Inflammatory macrophage (primary cell): ENCODE measurements at places on chromosomes 12 and 14.

DNA sequence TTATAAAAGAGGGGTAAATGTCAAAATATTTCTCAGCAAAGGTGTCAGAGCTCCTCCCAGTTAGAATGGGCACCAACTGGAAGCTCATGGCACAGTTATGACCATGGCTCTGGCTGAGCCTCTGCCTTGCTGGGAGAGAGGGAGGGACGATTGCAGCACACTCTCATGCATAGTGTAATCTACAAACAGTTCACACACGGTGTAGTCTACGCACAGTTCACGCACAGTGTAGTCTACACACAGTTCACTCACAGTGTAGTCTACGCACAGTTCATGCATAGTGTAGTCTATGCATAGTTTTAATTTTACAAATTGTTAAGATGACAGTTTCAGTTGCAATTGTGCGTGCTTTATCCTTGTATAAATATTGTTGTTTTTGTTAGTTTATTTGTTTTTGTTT is 1474.6 kb upstream of the TMEM132C start:
- DNase-seq: no peak

- no peak for DNase-seq
Measured at GRCh38 chr14:49218436-49219092, 367.6 kb downstream of the RPS29 start.

DNA sequence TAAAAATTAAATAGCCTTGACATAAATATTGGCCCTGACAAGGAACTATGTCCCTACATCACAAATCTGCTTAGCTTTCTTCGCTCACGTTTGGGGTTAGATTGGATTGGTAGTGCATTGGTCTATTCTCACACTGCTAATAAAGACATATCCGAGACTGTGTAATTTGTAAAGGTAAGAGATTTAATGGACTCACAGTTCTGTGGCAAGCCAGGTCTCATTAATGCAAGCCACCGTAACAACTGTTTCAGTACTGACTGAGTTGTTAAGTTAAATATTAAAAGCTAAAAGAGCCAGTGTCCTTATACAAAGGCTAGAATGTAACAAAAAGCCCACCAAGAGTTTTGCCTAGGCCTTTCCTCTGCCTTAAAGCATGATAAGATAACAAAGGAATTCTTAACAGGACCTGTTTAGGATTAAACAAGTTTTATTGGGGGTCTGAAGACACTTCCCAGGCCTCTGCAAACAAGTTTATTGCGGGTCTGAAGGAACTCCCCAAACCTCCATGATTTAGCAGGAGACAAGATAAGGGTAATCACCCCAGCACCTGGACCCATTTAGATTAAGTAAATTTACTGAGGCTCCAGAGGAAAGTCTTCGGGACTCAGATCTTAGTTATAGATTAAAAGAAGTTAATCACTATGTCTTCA is 88.2 kb upstream of the PTGDR start:
- no peak for DNase-seq

DNA sequence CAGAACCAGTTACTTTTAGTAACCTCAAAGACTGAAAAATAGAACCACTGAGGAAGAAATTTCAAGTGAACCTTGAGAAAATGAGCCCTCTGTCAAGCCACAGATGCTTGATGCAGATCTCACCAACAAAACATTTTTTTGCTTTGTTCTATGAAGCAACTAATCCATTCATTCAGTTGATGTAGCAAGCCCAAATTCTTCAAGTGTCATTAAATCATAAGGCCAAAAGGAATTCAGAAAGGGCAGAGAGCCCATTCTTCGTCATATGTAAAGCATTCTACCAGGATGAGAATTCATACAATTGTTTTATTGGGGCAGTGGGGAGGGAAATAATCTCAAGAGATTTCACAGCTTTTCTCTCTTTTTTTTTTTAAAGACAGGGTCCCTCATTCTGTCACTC is 218.0 kb upstream of the RGS6 start:
- no peak for DNase-seq

DNA sequence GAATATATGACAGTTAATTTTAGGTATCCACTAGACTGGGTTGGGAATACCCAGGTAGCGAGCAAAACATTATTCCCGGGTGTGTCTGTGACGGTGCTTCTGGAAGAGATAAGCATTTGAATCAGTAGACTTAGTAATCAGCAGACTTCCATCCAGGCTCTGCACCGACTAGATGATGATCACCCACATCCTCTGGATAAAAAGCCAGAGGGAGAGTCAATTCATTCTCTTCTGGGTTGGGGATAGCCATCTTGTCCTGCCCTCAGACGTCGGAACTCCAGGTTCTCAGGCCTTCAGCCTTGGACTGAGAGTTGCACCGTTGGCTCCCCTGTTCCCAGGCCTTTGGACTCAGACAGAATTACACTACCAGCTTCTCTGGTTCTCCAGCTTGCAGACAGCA is 168.0 kb downstream of the PHLDA1 start:
- no peak for DNase-seq

DNA sequence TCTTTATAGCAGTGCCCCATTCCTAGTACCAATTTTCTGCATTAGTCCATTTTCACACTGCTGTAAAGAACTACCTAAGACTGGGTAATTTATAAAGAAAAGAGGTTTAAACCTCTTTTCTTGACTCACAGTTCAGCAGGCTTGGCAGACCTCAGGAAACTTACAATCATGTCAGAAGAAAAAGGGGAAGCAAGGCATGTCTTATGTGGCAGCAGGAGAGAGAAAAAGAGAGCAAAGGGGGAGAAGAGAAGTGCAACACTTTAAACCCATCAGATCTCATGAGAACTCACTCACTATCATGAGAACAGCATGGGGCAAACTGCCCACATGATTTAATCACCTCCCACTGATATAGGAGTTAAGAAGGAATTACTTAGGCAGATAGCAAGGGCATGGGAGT is 101.6 kb upstream of the PLEKHG7 start:
- no peak for DNase-seq

GRCh38 chr14:91140672-91141071 is 26.8 kb downstream of the DGLUCY start:
- no peak for DNase-seq

DNA sequence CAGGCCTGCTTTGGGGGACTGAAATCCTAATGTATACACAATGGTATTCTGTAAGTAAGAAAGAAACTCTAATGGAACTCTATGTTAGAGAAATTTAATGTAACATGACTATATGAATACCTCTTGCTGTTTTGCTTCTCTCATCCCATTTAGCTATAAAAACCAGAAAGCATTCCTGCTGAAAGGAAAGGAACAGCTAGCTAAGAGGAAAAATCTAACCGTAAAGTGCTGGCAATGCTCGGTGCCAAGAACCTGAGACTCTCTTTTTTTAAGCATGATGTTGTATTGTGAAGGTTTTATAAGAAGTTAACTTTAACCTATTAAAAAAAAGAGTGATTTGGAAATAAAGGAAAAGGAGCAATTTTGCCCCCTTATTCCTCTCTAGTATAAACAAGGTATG is 75.6 kb upstream of the DACT1 start:
- DNase-seq: no peak

DNA sequence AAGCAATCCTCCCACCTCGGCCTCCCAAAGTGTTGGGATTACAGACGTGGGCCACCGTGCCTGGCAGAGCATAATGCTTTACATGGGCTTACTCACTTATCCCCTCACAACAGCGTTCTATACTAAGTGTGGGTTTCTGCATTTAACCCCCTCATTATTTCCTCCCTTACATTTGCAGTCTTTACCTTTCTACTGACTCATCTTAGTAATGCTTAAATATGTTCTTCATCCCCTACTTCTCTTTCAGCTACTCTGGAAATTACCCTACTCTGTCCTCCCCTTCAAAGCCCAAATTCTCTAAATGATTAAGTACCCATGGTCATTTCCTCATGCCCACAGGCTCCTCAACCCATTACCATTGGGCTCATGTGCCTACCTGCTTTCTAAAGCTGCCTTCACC is 40.7 kb downstream of the NKX2-1 start:
- DNase-seq: no peak

- no peak for DNase-seq
Measured at GRCh38 chr14:93330609-93331000, 2.2 kb downstream of the BTBD7 start.

GRCh38 chr12:84136862-84137367 is 775.7 kb downstream of the SLC6A15 start:
- DNase-seq: no peak

- peak; percentile 64 for DNase-seq
Measured at GRCh38 chr12:47801170-47801903, 18.4 kb downstream of the HDAC7 start.

GRCh38 chr12:4261655-4262054 is 11.9 kb upstream of the CCND2 start:
- DNase-seq: no peak

DNA sequence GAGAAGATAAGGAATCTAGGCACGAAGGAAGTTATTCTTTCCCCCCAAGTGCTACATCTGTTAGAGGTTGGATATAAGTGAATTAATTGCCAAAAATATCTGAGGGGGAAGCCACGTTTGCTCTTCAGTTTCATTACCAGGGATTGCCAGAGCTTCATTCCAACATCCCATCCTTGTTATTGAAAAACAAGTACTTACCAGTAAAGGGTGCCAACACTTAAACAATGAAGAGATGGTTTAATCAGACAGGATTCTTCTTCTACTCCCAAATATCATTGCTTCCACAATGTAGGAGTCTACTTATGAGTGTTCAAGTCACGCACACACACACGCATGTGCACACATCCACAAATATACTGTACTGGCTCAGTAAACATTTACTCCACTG is 312.4 kb downstream of the RPAP3 start:
- no peak for DNase-seq

- no peak for DNase-seq
Measured at GRCh38 chr14:77554816-77555599, 56.4 kb upstream of the ISM2 start.

DNA sequence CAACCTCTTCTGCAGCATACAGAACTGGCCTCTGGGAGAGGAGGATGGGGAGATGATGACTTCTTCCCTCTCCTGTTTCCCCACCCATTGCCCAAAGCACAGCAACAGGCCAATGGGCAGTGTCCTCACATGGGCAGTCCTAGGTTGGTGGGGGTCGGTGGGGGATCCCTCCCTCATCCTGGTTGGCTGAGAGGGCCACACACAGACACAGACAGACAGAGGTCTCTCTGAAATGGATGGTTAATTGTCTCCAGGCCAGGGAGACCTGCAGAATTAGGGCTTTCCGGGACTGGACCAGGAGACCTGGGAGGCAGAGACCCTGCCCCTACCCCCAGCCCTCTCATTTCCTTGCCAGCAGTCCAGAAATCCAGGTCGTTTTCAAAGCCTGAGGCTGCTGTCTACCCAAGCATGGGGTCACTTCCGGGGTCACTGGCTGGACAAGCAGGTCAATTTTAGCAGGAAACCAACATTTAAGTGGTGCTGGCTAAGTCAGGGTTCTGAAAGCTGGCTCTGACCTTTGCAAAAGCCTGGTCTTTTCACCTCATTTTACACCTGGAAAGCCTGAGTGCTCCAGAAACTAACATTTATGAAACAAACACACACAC is 48.6 kb upstream of the TBX3 start:
- DNase-seq: no peak
